Activated naive CD4-positive, alpha-beta T cell treated with anti-CD3 and anti-CD28 coated beads, Interleukin-2, amount 50 U/mL, for 16 hours (primary cell): ENCODE measurements at places on chromosomes 4 and X.

- no peak for DNase-seq
Measured at GRCh38 chrX:72644946-72645345, 69.2 kb downstream of the PHKA1 start.

DNA sequence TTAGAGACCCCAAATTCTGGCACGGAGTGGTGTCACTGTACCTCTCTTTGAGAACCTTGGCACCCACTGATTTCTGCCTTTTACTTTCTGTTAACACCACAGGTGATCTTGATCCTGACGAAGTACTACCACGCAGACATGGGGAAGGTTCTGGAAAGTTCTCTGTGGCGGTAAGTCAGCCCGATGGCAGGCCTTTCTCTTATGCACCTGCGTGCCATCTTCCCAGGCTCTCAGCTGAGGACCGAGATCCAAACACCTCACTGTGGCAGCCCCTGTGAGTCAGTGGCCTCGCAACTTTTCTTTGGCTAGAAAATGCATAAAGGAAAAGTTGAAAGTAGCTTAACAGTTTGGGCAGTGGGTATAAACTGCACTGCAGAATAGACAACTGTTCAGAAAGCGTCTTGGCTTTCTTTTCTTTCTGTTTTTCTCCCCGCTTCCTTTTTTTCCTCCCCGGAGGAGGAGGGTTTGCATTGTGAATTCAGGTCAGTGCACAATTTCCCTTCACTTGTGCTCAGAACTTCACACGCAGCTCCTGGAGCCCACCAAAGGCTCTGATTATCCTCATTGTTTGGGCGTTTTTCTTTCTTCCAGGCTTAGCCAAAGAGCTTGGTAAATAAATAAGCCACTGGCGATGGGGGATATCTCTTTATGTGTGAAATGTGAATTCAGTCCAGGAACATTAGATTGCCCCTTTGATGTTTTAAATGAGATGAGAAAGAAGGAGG lies 38.4 kb downstream of the PSAPL1 start:
- DNase-seq = no peak

- DNase-seq = no peak
Measured at GRCh38 chrX:103734125-103734760, 23.5 kb downstream of the TMEM31 start.

DNA sequence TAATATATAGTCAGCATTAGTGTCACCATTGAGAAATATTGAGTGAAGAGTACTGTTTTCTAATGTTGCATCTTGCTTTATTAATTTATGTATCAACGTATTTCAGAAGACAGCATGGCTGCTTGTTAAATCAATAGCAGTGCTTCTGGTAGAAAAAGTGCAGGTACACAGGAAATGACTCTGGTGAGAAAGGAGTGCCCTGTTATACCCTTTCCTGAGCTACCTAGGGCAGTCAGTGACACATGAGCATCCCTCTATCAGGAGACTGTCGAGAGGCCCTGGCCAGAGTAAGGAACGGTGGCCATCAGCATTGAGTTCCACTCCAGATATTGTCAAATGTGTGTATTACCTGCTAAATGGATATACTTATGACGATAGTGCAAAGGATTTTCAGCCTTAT lies 42.1 kb downstream of the SCML1 start:
- DNase-seq = no peak
